ENCODE measurements at places on chromosomes 4 and X.

DNA sequence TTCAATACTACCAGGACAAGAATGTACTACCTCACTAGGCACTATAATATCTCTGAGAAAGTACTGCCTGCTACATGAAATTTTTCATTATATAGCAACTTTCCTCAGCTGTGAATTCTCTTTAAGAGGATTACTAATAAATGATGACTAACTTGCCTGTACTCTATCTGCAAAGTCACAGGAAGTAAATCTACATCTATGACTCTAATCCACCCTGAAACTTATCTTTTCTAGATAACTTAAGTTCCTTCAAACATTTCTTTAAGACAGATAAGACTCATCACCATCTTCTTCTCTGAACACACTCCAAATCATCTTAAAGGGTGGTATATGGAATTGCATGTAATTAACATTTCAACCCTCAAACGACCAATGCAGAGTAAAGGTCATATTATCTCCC, 28.8 kb downstream of the RPS6KA3 start:
- no peak for DNase-seq

GRCh38 chr4:110877778-110878370, 255.0 kb upstream of the PITX2 start:
- no peak for DNase-seq

DNA sequence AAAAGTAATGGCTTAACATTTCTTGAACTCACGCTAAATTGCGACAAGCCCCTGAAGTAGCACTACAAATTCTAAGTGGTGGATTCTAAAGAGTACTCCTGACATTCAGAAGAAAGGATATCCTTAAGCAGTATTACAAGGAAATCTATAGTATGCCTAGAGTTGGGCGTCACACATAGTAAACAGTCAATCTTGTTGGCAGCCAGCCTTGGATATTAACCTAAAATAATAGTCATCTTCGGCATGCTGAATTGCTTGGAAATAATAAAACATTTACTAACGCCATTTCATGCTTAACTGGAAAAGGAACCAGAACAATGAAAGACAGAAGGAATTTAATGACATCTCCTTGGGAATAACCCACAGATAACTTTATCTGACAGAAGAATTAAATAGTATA, 18.6 kb downstream of the ATP8A1 start:
- DNase-seq = no peak

- peak; percentile 19 for DNase-seq
Measured at GRCh38 chr4:140790765-140791164, 34.6 kb upstream of the TBC1D9 start.

DNA sequence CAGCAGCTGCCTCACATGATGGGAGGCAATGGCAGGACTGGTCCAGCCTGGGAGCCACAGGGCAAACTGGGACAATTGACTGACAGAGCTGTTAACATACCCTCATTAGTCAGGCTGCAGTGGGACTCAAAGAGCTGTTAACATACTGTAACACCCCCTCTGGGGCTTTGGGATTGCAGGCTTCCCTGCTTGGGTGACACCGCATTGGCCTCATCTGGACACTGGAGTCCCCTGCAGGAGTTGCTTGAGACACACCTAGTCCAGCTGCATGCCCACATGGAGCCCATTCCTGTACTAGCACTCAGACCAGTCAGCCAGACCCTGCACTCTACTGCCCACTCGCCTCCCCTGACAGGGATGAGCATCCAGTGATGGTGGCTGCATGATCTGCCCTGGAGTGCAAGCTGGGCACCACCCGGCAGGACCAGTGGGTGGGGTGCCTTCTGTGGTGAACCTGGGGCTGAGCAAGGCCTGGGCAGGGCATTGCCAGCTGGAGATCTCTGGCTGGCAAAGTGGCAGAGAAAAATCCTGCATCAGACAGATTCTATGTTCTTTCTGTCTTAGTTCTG, 138.8 kb downstream of the DTHD1 start:
- no peak for DNase-seq

GRCh38 chr4:32858971-32859370, 2138.8 kb downstream of the PCDH7 start:
- no peak for DNase-seq

GRCh38 chr4:21801661-21802385, 146.7 kb downstream of the KCNIP4 start:
- DNase-seq = no peak

- no peak for DNase-seq
Measured at GRCh38 chr4:7970361-7970946, 30.8 kb upstream of the AFAP1 start.

DNA sequence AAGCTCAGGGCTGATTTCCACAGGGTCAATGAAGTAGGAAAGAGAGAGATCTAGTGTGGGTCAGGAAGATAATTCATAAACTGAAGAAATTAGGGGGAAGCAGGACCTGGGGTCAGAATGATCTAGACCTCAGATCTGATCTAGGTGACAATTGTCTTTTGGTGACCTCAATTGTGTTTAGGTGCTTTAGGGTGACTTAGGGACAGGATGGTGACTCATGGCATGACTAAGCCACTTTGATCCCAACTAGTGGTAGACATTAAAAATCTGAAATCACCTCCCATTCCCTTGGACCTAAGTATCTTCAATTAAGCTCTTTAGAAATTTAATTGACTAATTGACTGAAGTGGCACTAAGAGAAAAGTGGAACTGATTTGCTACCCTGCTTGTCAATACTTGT, 36.7 kb upstream of the GRXCR1 start:
- DNase-seq = no peak

- no peak for DNase-seq
Measured at GRCh38 chr4:1628892-1629698, 55.0 kb downstream of the FAM53A start.

- DNase-seq = no peak
Measured at GRCh38 chr4:1793940-1794808, 1.1 kb downstream of the FGFR3 start.

- peak; percentile 18 for DNase-seq
Measured at GRCh38 chrX:21374163-21374993, at the start of gene CNKSR2. TSS of gene CNKSR2 (plus strand) at chrX:21374418. CDS start at chrX:21374898, 480 bp downstream.

- no peak for DNase-seq
Measured at GRCh38 chr4:150743564-150744342, 161.8 kb downstream of the MAB21L2 start.

- no peak for DNase-seq
Measured at GRCh38 chr4:42359711-42360110, 37.6 kb upstream of the SHISA3 start.

GRCh38 chrX:129743821-129744220, 5.0 kb downstream of the XPNPEP2 start:
- no peak for DNase-seq

GRCh38 chr4:100087743-100088142, 102.5 kb downstream of the DDIT4L start:
- no peak for DNase-seq

- no peak for DNase-seq
Measured at GRCh38 chrX:130607431-130607830, 205.6 kb downstream of the RBMX2 start.

- no peak for DNase-seq
Measured at GRCh38 chr4:144647095-144647561, 1.2 kb downstream of the HHIP start.

- DNase-seq = no peak
Measured at GRCh38 chrX:153848325-153848724, 18.0 kb upstream of the PDZD4 start.

GRCh38 chr4:120683897-120684540, 238.5 kb downstream of the PRDM5 start:
- DNase-seq = no peak

- no peak for DNase-seq
Measured at GRCh38 chr4:113888006-113888405, 91.4 kb downstream of the ARSJ start.

DNA sequence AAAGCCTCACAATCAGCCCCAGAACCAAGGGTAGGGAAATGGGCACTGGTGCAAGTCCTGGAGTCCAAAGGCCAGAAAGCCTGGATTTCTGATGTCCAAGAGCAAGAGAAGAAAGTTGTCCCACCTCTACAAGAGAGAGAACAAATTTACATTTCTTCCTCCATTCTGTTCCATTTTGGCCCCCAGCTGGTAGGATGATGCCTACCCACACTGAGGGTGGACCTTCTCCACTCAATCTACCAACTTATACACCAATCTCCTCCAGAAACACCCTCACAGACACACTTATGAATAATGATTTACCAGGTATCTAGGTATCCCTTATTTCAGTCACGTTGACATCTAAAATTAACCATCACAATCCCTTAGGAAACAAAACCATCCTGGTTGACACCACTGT, 367.8 kb upstream of the GRIA3 start:
- DNase-seq = no peak

GRCh38 chrX:152865232-152865920, 32.5 kb upstream of the ZNF185 start:
- no peak for DNase-seq

- DNase-seq = no peak
Measured at GRCh38 chrX:43656005-43656494, at the start of gene MAOA. TSS of gene MAOA (plus strand) at chrX:43656299. CDS start at chrX:43656342, 43 bp downstream.

- DNase-seq = no peak
Measured at GRCh38 chr4:24734511-24734910, 60.9 kb upstream of the SOD3 start.
